Stimulated activated CD4-positive, alpha-beta T cell treated with anti-CD3 and anti-CD28 coated beads, Interleukin-4, amount 100 ng/mL, for 24 hours (primary cell): ENCODE measurements at places on chromosomes 7 and 10.
A peak's percentile ranks its signal among the peaks of the same experiment; 100 is the strongest.

GRCh38 chr10:102375867-102376266 lies 19.6 kb upstream of the NFKB2 start:
- DNase-seq = no peak

DNA sequence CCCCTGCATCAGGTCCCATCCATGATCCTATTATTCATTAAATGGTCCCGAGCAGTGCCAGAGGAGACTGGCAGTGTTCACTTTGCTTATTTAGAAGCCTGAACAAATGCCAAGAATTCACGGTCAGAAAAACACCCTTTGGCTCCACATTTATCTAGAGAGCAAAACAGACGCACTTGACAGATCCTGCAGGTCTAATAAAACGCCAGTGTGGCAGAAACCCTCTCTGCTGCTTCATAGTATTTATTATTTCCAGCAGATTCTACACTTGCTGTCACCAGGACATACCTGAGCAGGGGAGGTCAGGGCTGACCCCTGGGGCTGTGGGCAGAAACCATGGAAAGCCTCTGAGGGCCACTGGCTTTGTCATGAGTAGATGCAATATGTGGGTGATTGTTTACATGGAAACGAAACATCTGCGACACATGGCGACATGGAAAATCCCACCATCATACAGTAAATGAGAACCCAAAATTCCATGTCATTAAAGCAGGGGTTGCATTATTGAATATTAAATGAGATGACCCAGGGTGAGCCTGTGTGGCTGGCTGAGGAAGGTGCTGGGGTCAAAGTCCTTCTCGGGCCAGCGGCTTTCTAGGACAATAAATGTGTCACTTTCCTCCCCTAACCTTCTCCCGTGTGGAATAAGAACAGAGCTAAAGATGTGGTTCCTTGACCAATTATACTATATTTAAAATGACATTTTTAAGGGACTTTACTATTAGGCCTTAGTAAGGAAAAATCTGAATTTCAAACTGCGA lies 205.9 kb upstream of the SVIL start:
- no peak for DNase-seq

- no peak for DNase-seq
These were observed 201.6 kb downstream of the PARD3 start for GRCh38 chr10:34613491-34613890.

- DNase-seq = peak; percentile 8
These were observed 68.6 kb downstream of the C7orf25 start for GRCh38 chr7:42843205-42843800.

GRCh38 chr7:107658467-107658866 lies 2.2 kb upstream of the SLC26A4 start:
- DNase-seq = no peak
